ENCODE measurements at places on chromosomes 3 and 15.

GRCh38 chr3:195255176-195255500 is 15.8 kb downstream of the XXYLT1 start:
- DNase-seq = no peak

DNA sequence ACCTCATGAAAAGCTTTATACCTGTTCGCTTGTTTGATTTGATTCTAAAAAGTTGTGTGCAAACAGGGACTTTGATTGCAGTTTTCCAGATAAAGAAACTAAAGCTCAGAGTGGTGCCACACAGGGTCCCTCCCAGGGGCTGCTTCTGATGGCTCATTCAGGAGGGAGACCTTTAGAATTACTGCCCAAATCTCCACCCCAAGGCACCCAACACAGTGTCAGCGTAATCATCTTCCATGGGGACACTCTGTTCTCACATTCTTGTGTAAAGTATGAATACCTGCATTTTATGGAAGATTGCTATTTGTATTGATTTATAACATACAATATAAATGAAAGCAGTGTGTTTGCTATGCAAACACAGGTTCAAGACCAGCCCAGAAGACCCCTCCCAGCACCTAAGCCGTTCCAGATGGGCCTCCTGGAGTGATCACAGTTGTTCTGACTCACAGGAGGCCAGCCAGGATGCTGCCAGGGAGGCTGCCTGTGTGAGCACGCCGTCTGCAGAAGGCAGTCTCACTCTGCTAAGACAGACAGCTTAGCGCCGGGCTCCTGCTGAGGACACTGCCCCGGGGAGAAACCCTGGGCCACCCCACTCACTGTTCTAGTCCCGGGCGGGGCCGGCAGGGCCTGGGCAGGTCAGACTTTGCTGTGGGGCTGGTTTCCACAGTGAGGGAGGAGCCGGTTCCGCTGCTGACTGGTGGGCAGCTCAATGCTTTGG is 185.6 kb downstream of the FAM43A start:
- no peak for DNase-seq

DNA sequence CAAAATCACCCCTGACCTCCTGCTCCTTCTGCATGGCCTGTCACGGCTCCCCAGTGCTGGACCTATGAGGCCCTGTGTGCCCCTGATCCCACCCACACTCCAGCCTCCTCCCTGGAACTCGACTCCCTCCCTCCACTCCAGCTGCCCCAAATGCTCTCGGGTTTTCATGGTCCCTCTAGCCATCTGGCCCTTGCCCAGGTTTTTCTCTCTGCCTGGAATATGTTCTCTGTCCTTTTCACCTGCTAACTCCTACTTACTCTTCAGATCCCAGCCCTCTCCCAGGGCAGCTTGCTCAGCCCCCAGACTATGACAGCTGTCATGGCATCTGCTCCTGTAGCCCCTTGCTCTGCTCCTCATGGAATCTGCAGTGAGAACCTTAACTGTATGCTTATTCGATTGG is 30.3 kb downstream of the DUSP7 start:
- no peak for DNase-seq

DNA sequence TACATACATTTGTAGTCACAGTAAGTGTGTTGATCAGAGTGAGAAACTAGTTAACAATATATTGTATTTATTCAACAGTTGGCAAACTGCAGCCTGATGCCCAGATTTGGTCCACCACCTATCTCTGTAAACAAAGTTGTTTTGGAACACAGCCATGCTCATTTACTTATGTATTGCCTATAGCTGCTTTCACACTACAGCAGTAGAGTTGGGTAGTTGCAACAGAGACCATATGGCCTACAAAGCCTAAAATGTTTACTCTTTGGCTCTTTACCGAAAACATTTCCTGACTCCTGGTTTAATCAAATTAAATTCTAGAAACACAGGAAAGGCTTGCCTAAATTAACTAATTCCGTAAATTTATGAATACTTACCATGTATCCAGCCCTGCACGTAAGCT is 39.4 kb downstream of the CMC1 start:
- no peak for DNase-seq

- no peak for DNase-seq
Measured at GRCh38 chr3:192516820-192517219, 210.5 kb downstream of the FGF12 start.

DNA sequence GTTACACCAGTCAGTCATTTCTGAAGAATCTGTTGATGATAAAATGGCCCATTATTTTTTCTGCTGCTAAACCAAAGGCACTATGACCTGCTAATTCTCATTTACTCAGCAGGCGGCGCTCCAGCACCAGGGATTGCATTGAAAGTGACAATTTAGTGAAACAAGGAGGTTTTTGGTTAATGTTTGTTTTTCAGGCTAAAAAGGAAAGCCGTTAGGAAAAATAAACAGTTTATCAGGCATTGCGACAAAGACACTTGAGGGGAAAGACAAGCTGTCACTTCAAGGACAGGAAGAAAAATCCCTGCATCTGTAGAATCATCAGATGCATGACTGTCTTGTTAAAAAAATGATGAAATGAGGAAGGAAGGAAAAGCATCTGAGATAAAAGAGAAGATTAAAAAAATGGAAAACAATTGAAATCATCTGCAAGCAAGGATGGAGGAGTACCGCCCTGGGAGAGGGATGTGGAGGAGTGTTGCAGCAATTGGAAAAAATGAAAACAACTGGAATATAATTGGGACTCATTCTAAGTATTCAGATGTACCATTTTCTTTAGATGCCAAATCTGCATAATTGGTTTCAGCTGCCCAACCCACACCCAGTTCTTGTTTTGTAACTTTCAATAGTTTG is 54.0 kb downstream of the NR1D2 start:
- DNase-seq = peak; percentile 0

- DNase-seq = no peak
Measured at GRCh38 chr3:168364967-168365366, 269.2 kb upstream of the GOLIM4 start.

GRCh38 chr3:46881596-46882376 is 4.3 kb downstream of the PTH1R start:
- DNase-seq = no peak

- DNase-seq = no peak
Measured at GRCh38 chr3:58193682-58194407, 16.9 kb downstream of the DNASE1L3 start.

DNA sequence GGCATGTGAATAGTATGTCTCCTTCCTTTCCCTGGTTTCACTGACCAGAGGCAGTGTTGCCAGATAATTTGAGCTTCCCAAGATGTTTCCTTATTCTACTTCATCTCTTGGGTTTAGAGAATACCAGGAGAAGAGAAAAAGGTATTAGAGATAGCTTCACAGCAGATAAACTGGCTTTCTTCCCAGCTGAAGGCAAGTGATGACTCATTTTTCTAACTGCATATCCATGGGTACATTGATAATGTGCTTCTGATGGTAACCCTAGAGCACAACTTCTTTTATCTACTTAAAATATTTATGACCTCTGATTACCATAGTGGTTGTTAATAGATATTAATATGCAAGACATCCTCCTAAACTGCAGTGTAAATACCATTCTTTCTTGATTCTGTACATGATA is 34.6 kb upstream of the CMTM8 start:
- no peak for DNase-seq

DNA sequence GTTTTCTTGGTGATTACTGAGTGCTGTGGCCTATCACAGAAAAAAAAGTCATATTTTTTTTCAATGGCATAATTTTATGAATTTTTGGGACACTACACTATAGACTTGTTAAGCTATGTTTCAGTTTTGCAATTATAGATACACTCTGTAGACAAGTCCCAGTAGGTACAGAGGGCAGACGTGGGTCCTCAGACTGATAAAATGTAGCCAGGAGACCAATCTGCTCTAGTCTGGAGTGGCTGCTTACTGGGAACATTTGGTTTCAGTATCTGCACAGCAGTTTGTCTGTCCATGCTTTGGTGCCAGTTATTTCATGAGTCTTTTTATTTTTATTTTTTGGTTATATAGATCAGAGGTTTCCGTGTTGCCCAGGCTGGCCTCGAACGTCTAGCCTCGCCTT is 313.4 kb upstream of the LRRFIP2 start:
- no peak for DNase-seq

All from NCI-H1930 (cell line).